Transverse colon (tissue), 4 donors: ENCODE measurements at places on chromosomes 16 and 17. TPM values are rescaled to one million over a fixed set of nuclear protein-coding genes. Genes with fewer than 3 reads are reported as not detected.
A peak's percentile ranks its signal among the peaks of the same experiment; 100 is the strongest.

KRT16 gene
- not detected for total RNA-seq

KRTAP1-5 gene
- not detected for total RNA-seq

TNFSF12 gene
- total RNA-seq = 20.8 TPM

GRCh38 chr17:8152112-8152775, at the start of gene PER1:
Gene PER1, minus strand, starts transcription at chr17:8152404. Its CDS starts 1,698 bp downstream, at chr17:8150706.
- peaks cover 33% of the 10 kb centered on the region for H3K36me3 ChIP-seq
- H3K27ac ChIP-seq = peak within 1 kb of the TSS; percentile 99
- H3K4me3 ChIP-seq = peak within 1 kb of the TSS; percentile 49
- no peaks in the 10 kb centered on the region for H3K27me3 ChIP-seq

GRCh38 chr17:56141046-56141839, 12.0 kb upstream of the ANKFN1 start:
- H3K4me3 ChIP-seq = no peak overlapping the region
- no peaks in the 10 kb centered on the region for H3K27me3 ChIP-seq
- no peak for DNase-seq

DNA sequence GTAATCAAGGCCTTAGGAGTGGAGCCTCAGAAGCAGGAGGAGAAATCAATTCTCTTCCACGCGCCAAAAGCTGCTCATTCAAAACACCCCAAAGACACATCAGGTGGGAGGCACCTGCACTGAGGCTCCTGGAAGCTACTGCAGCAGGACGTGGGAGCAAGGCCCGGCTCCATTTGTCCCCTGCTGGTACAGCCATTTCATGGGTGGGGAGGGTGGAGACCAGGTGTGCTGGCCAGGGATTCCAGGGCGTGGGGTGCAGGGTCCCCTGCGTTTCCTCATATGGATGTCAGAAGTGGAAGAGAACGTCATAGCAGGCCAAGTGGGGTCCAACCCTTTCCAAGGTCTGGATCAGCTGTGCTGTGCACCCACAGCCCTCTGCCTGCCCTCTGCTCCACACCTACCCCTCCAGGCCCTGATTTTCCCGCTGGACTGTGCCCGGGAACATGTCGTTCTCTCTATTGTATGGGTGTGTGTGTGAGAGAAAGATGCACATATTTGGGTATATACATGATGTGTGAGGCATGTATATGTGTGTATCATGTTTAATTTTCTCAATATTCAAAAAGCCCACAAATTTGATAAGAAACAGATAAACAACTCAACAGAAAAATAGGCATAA, 39.2 kb upstream of the CBX4 start:
- peaks cover 4% of the 10 kb centered on the region for H3K27me3 ChIP-seq
- H3K27ac ChIP-seq = no peak overlapping the region
- no peak for DNase-seq
- H3K4me1 ChIP-seq = no peaks in the 10 kb centered on the region
- no peak overlapping the region for H3K4me3 ChIP-seq

- H3K27ac ChIP-seq = no peak overlapping the region
- DNase-seq = no peak
- H3K36me3 ChIP-seq = no peaks in the 10 kb centered on the region
- peaks cover 31% of the 10 kb centered on the region for H3K27me3 ChIP-seq
Measured at GRCh38 chr17:45648642-45649041, 135.5 kb upstream of the CRHR1 start.
